ENCODE measurements at places on chromosomes 16 and 17.

GRCh38 chr17:35708951-35709350 is 22.5 kb upstream of the RASL10B start:
- no peak for DNase-seq

DNA sequence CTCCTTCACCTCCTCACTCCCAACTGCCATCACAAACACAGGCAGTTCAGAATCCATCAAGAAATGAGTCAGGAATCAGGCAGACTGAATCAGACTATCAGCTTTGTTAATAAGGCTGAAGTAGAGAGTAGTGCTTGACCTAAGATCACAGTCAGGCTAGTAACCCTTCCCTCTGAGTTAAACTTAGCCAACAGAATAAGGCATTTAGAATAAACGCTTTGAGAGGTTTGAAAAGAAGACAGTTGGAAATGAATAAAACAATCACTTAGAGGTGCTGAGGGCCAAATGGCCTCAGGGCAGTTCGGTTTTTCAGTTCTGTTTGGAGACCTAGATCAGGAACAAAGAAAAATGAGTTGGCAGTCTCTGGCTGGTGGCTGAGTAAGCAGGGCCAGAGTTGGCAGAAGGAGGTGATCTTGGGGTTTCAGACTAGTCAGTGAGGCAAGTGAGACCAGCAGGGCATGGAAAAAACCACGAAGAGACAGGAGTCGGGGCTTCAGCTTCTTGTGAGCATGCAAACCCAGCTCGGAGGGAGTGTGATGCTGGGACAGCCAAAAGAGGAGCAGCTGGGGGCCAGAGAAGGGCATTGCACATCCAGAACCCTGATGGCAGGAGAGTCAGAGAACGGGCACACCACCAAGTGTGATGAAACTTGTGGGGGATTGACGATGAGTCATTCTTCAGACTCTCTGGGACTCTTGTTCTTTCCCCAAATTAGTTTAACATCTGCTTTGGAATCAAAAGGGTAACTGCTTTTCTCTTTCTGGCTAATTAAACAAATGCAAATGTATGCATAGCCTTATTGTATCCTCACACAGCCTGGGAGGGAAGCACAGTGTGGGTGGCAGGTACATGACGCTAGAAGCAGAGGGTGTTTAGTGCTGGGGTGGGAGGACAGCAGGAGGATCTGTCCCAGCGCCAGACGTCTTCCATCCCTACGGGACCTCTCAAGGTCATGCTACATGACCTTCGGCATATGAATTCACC is 54.8 kb downstream of the SPECC1 start:
- DNase-seq: no peak

DNA sequence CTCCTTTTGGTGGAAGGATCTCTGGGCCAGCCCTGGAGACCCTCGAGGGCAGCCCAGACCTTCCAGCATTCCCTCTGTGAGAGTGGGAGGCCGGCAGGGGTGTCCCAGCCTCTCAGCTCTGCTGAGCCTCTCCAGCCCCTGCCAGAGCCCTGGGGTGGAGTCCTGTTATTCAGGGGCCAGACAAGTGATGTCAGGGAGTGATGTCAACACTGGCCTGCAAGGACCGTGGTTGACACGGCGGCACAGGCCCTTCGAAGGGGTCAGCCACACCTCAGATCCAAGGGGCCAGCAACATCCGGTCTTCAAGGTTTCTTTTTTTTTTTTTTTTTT is 231.2 kb downstream of the KATNIP start:
- no peak for DNase-seq

DNA sequence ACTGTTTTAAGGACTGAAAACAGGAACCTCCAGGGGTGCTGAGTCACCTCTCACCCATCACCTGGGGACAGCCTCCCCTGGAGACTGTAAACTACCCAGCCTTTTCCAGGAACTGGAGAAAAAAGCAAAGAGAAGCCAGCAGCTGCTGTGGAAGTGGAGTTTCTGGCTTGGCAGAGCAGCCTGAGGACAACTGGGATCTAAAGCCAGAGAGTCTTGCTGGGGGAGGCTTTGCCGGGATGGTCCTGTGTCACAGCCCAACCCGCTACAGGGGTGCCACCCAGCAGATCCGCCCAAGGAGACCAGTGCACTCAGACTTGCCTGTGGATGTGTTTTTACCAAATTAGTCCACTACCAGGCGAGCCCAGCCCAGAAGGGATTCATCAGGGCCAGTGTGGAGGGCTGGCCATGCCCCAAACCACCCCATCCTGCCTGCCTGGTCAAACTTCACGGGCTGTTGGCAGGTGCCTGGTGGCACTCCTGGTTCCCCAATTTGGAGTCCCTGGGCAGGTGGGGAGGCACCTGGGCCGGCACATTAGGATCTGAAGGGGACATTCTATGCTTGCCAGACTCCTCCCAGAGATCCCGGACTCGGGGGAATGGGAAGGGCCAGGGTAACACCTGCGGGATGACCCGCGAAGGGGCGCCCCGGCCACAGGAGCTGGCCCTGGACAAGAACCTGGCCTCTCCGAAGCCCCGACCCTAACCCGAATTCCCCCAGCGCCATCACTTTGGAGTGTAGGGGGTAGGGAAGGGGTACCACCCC is 771 bp downstream of the MSRB1 start:
- DNase-seq: no peak

DNA sequence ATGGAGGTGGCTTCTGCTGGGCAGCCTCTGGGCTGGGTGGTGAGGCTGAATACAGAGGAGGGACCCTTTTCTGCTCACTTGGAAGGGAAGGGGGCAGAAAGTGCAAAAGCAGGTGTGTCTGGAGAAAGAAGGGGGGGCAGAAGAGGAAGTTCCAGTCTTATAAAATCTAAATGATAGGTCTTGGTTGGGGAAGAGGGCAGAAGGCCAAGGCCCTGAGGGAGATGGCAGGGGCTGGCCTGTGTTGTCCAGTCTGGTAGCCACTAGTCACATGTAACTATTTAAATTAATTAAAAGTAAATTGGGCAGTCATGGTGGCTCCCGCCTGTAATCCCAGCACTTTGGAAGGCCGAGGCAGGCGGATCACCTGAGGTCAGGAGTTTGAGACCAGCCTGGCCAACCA is 2.5 kb upstream of the CAMKK1 start:
- DNase-seq: no peak

DNA sequence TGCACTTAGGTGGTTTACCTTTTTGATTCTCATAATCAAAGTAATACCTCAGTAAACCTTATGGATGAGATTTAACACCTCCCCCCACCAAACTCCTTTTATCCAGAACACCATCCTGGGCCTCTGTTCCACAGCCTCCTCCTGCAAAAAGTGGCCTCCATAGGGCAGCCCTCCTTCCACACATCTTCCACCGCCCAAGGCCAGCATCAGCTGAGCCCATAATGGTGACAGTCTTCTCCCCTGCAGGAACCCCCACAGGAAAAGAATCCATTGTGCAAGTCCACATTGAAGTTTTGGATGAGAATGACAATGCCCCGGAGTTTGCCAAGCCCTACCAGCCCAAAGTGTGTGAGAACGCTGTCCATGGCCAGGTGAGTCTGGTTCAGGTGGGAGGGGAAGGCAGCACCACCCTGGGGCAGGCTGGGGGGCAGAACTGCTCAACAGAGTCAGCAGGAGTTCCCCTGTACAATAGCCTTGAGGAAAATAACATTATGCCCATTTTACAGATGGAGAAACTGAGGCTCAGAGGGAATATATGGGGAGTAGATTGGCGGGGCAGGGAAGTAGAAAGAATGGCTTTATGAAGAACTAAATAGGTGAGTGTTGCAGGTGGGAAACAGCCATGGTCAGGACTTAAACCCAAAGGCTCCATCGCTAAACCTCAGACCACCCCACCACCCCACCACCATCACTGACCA is 29.2 kb upstream of the BEAN1 start:
- no peak for DNase-seq

DNA sequence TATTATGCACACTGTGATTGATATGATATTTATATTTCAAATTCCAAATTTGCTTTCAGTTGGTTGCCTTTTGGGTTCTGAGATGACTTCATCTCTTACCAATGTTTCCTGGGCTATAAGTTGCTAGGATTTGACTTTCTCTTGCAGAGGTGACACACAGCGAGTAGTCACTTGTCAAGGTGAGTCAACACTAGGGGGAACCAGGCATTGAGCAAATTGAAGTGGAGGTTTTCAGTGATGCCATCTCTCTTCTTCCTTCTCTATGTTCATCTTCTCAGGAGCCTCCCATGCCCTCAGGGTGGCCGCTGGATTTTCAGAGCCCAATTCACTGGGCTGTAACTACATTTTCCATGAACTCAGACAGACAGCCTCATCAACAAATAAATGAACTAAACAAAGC is 6.0 kb upstream of the CPD start:
- no peak for DNase-seq

- peak; percentile 60 for DNase-seq
Measured at GRCh38 chr17:81397314-81398175, 2.3 kb downstream of the BAHCC1 start.

DNA sequence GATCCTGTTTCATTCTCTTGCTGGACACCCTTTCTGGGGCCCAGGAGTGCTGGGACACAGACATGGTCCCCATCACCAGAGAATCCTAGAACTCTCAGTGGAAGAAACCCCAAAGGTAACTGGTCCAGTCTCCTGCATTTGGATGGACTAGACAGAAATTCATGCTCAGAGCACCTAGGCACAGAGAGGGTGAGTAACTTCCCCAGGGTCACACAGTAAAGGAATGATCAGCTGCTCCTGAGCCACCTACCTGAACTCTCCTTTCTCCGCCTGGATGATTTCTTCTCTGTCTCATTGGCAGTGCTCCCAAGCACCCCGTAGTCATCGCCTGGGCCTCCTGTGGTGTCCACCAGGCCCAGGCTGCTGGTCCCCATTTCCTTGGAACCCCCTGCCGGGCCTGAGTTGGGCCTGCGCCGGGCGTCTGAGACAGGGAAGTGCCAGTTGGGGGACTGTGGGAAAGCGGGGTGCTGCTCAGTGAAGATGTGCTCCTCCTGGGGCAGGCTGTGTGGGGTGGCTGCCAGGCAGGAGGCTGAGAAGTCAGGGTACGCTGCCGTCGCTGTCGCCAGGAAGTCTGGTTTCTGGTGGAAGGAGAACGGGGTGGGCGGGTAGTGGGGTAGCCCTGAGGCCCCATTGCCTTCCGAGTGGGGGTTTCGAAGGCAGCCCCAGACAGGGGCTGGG is 767 bp downstream of the MEOX1 start:
- no peak for DNase-seq

- no peak for DNase-seq
Measured at GRCh38 chr16:13070268-13070667, 168.9 kb downstream of the SHISA9 start.

DNA sequence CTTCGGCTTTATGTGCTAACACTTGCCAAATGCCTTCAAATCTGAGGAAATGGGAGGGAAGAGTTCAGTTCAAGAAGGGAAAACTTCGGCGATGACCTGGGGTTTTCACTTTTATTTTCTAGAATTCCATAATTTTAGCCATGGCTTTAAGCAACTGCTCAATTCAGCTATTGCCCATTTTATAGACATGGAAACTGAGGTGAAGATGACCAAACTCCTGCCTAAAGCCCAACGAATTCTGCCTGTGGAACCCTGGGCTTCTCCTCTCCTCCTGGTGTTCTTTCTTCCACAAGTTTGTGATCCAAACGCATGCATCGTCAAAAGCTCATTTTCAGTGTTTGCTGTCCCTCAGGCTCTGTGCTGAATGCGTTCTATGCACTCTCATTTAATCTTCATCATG is 49.4 kb upstream of the NDRG4 start:
- DNase-seq: no peak

GRCh38 chr16:30551781-30552180 is 6.4 kb downstream of the ZNF764 start:
- no peak for DNase-seq

DNA sequence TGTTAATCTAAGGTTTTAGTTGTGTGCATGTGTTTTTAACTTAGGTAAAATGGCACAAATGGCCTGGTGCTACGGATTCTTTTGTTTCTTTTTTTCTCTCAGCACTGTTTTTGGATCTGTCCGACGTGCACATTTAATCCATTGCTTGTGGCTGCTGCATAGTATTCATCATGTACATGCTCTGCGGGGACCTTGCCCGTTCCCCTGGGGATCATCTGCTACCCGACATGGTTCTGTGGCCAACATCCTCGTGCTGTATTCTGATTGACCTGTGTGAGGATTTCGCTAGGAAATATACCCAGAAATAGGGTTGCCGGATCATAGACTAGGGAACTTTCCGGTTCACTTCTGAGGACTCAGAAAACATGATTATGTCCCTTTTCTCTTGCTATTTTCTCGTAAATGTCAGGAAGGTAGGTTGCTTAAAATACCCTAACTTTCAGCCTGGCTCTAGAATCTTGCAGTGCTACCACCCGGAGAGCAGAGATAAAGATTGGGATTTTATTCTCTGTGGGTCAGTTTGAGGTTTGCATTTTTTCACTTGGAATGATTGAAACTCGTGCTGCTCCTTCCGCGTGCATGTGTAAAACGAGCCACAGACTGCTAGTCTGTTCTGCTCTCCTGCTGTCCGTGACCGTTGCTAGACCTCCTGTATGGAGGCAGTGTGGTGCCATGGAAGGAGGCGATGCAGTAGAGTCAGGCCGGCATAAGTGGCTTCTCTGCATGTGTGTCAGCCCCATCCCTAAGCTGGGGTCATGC is 42.9 kb downstream of the LDHD start:
- DNase-seq: no peak

- no peak for DNase-seq
Measured at GRCh38 chr17:64355536-64356303, 34.9 kb downstream of the PECAM1 start.

Data from COR-L47 (cell line).